WTC11 (cell line): ENCODE measurements at places on chromosomes 2 and 18. TPM values are rescaled to one million over a fixed set of nuclear protein-coding genes. Genes with fewer than 3 reads are reported as not detected.
A peak's percentile ranks its signal among the peaks of the same experiment; 100 is the strongest.

DNA sequence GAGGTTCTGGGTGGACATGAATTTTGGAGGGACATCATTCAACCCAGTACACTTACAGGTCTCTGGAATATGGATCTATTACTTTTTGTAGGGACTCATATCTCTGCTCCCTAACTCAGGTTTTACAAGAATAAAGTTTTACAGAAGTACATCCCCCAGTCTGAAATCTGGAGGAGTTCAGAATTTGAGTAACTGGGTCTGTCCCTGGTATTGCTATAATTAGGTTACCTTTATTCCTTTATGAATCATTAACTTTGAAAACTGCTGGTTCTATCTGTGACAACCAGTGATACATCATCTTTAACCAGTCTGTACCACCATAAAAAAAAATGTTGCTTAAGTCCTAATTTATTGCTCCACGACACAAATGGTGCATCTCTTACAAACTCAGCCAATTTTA, 59.9 kb downstream of the INSIG2 start:
- no peak overlapping the region for H3K27ac ChIP-seq
- no peak for DNase-seq
- no peak overlapping the region for H3K4me3 ChIP-seq
- H3K36me3 ChIP-seq, result peaks cover 6% of the 10 kb centered on the region
- H3K4me1 ChIP-seq, result no peaks in the 10 kb centered on the region

DNA sequence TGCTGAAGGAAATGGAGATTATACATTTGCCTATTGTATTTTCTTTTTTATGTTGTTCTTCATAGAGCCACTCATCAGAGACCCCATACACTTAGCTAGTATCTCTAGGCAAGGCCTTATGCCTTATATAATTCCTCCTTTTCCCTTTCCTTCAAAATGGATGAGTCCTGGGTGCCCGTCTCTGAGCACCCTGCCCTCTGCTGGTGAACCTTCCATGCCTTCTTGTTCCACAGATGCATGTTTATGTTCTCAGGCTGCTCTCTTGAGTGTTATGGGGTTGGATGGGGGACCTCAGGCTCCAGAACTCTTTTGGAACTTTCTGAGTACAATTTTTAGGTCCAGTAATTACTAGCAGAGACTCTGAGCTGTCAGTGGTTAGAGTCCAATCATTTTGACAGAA, 368.6 kb upstream of the SPRED2 start:
- H3K36me3 ChIP-seq, result no peaks in the 10 kb centered on the region
- DNase-seq, result peak; percentile 56
- H3K27me3 ChIP-seq, result no peaks in the 10 kb centered on the region

- peaks cover 21% of the 10 kb centered on the region for H3K4me1 ChIP-seq
- no peak overlapping the region for H3K4me3 ChIP-seq
- no peak for DNase-seq
- no peaks in the 10 kb centered on the region for H3K27me3 ChIP-seq
Measured at GRCh38 chr2:236744281-236744705, 174.7 kb downstream of the ACKR3 start.

DNA sequence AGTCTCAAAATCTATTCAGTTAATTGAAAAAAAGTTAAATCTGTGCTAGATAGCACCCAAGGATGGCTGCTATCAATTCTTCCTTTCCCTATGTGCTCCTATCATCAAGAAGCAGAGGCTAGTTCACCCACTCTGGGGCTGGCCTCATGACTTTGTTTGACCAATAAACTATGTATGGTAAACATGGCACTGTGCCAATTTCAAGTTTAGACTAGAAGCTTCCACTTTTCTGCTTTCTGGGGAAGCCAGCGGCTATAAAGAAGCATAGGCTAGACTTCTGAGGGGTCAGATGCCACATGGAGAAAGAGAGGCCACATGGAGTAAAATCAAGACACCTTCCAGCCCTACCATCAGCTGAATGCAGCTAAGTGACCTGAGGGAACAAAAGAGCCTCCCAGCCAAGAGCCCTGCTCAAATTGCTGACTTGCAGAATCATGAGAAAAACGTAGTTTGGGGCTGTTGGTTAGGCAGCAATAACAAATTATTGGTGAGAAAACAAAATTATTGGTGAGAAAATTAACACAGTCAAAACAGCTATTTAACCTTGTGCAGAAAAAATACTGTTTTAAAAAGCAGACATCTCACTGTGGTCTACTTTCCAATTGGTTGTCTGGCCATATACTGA, 86.5 kb upstream of the SLC14A2 start:
- no peak overlapping the region for H3K4me3 ChIP-seq
- DNase-seq, result no peak
- 0 out of 2 replicates have a peak, but pooled peaks cover 4% of the 10 kb centered on the region for H3K27me3 ChIP-seq
- peaks cover 2% of the 10 kb centered on the region; the same call in 1 of the 2 replicates for H3K4me1 ChIP-seq

GRCh38 chr2:145958611-145959010, 1438.7 kb upstream of the ZEB2 start:
- no peaks in the 10 kb centered on the region for H3K27me3 ChIP-seq
- H3K27ac ChIP-seq, result no peak overlapping the region

GRCh38 chr18:10015288-10015701, 101.5 kb downstream of the VAPA start:
- no peak for DNase-seq
- H3K4me3 ChIP-seq, result no peak overlapping the region
- H3K27ac ChIP-seq, result no peak overlapping the region
- no peaks in the 10 kb centered on the region for H3K27me3 ChIP-seq
- H3K36me3 ChIP-seq, result no peaks in the 10 kb centered on the region
- H3K4me1 ChIP-seq, result peaks cover 5% of the 10 kb centered on the region

DNA sequence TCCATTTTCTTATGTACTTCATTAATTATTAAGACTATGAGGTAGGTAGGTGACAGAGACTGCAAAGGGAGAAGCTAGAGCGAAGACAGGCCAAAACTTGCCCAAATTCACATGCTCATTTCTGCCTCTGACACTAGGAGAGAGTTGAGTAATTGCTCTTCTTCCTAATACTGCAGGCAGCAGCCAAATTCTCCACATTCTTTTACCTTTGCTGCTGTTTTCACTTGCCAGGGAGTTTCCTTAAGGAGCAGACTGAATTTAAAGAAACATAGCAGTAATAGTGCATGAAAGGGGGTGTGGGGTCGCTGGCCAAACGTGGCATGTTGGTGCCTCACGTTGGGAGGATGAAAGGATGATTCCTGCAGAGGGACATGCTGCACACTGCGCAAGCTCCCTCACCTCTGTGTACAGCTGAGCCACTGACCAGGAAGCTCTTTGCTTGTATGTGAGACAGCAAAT, 12.3 kb downstream of the CRIM1 start:
- no peaks in the 10 kb centered on the region for H3K36me3 ChIP-seq
- no peak for DNase-seq
- H3K27ac ChIP-seq, result peak overlapping the region; percentile 92
- H3K27me3 ChIP-seq, result no peaks in the 10 kb centered on the region
- H3K4me3 ChIP-seq, result peak overlapping the region; percentile 13
- H3K4me1 ChIP-seq, result peaks cover 97% of the 10 kb centered on the region

REG3A gene
- 0.37 TPM in 1 of 3 replicates, not detected in the others for total RNA-seq
